ENCODE measurements at places on chromosomes 7 and 10.

DNA sequence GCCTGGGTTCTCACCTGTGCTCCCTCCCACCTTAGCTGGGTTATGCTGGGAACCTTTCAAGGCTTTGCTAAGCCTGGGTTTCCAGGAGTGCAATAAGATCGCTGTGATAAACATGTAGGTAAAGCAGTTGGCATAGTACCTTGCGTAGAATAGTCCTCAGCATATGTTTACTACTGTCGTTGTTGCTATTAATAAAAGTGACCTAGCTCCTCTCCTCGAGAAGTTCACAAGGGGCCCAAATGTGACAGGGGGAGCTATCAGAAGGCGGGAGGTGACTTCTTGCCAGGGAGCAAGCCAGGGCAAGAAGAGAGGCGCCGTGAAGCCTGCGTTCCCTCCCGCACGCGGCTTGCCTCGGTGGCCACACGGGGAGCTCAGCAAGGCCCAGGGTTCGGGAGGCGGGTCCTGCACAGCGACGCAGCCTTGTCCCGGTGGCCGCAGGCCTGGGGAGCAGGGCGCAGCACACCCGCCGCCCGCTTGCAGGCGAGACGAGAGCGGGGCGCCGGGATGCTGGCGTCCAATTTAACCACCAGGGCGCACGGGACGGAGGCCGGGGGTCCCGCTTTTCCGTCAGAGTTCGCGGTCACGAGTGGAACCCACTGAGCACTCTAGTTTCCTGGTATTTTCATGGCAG, 106.2 kb downstream of the SNX10 start:
- no peak for DNase-seq

DNA sequence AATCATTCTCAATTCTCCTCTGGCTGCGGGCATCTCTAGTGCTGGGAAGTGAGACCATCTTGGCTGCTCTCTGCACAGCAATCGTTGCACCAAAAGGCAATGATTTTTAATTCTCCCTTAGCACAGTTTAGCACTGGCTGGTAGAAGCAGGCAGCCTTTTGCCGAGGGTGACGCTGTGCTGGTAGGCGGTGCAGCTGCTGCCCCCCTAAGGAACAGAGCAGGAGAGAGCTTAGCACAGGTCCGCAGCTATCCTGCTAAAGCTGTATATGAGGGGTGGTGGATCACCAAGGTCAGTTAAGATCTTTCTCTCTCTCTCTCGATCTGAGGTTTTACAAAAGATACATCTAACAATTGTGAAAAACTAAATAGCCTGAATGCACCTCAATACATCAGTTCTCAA, 390.1 kb downstream of the GATA3 start:
- no peak for DNase-seq

DNA sequence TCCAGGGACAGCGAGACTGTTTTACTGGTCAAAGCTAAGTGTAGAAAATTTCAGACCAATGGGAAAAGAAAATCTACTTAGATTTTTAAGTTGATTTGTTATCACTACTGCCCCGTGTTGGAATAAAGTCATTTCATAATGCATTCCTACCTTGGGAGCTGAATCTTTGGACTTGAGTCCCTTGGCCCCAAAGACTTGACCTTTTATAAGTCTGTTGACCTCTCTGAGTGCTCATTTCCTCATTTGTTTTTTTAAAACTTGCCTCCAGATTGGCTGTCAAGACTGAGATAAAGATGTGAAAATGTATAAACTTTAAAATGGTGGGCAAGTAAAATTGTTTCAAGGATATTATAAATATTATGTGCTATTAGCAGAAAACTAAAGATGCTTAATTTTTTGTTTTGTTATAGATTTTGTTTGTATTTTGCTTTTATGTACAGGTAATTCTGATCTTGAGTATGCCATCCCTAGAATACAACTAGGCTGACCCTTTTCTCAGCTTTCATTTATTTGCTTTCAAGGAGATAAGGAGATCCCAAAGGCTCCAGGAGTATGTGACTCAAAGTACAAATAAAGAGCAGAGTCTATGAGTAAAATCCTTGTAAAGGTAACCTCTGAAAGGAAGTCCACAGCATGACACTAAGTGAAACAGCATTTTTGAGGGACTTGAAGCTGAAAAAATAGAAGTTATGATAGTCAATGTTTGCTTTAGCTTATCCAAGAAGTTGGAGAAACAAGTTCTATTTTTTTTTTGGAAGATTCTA, 54.6 kb downstream of the TMEM26 start:
- no peak for DNase-seq

GRCh38 chr10:73999703-74000102, 1.8 kb downstream of the VCL start:
- DNase-seq: no peak

DNA sequence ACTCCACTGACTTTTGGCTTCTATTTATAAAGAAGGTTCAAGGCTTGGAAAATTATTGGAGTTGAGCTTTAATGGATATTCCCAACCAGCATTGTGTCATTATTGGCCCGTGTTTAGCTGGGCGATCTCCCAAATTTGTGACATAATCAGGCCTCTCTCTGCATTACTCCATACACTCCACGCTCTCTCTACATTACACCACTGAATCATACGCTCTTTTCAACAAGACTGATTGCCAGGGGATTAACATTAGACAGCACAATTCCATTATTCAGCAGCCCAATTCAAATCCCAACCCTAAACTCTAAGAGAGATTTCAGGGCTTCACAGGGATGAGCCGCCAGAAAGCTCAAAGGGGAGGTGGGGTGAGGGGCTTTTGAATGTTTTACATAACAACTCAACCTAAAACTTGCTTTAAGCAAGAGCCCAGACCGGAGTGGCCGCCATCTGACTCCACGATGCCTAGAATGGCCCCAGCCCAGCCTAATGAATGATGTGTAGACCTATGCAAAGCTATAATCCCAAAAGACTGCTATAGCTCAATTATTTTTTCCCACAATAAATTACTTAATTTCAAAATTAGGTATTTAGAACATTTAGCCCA, 61.8 kb downstream of the FGFR2 start:
- no peak for DNase-seq

GRCh38 chr7:50837965-50838364, 55.3 kb upstream of the GRB10 start:
- DNase-seq: no peak

- no peak for DNase-seq
Observed at GRCh38 chr10:97307441-97307840, 11.6 kb upstream of the FRAT1 start.

GRCh38 chr7:11601761-11602160, 230.2 kb downstream of the THSD7A start:
- no peak for DNase-seq

GRCh38 chr7:106021151-106022067, 58.3 kb downstream of the CDHR3 start:
- no peak for DNase-seq

- no peak for DNase-seq
Observed at GRCh38 chr7:158557441-158557755, 30.2 kb downstream of the PTPRN2 start.
